ENCODE measurements at places on chromosomes 7 and 10.

- peak; percentile 89 for DNase-seq
Observed at GRCh38 chr10:43939939-43940820, 291.5 kb upstream of the ZNF32 start.

- DNase-seq: no peak
Observed at GRCh38 chr7:111096997-111097396, 6.1 kb downstream of the LRRN3 start.

- DNase-seq: peak; percentile 57
Observed at GRCh38 chr10:33112831-33113455, 154.9 kb upstream of the ITGB1 start.

DNA sequence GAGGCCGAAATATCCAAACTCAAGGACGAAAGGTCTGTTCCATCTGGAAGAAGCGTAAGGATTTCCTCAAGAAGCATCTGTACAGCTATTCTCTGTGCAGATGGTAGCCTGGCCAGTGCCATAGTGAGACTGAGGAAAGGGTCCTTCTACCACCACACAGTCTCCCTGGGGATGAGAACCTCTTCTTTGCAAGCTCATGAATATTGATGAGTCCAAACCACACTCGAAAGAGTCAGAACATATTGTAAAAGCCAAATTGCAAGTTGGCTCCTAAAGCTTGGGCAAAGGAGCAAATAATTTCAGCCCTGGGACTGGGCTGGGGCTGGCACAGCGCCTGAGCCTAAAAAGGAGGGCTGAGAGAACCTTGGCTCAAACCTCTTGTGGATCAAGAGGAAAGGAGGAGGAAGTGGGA, 66.1 kb upstream of the PIP4K2A start:
- no peak for DNase-seq

- DNase-seq: no peak
Observed at GRCh38 chr7:121302214-121302745, 26.5 kb upstream of the WNT16 start.

DNA sequence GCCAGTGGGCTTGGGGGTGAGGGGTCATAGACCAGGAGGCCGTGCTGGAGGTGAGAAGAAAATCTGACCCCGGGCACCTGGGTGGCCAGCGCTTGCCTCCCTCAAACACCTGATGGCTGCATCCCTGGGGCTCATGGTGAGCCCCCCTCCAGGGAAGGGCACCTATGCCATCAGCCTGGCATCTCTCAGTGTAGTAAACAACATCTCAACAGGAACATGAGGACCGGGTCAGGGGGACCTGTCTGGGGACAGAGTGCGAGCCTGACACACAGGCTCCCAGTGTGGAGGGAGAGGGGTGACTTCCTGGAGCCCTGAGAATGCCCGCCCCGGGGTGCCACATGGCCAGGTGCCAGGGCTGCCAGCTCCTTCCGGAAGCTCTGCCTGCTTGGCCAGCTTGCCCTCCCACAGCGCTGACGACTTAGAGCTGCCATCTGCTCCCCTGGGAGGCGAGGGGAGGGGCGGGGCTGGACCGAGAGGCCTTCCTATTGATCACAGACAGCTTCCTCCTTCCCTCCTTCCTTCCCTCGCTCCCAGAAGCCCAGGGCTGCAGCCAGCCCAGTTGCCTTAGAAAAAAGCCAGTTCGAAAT, 12.3 kb downstream of the STX1A start:
- DNase-seq: no peak

DNA sequence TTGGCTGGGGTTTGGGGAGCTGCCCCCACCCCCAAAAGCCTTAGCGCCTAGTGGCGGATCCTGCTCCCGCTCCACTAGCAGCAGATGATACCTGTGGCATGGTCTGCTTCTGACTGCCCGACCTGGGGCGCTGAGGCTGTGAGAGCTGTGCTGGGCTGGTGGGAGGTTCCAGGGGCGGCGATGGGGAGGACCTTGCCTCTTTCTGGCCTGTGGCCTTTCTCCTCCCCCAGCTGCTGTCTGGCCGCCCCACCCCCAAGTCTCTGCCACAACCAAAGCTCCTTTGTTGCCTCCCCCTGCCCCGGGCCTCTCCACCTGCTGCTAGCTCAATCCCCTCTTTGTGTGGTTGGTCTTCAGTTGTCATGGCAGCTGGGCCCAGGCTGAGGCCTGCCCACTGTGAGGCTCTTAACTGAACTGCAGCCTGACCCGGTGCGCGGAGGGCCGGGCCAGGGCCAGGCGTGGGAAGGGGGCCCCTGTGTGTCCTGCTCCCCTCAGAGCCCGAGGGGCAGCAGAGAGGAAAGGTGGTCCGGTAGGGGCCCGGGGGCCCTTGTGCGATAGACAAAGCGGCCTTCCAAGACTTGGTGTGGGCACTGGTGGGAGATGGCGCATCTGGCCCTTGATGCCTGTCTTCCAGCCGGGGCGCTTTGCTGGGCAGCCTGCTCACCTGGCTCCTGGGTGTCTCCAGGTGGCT, 4.7 kb downstream of the ZNF775 start:
- no peak for DNase-seq

DNA sequence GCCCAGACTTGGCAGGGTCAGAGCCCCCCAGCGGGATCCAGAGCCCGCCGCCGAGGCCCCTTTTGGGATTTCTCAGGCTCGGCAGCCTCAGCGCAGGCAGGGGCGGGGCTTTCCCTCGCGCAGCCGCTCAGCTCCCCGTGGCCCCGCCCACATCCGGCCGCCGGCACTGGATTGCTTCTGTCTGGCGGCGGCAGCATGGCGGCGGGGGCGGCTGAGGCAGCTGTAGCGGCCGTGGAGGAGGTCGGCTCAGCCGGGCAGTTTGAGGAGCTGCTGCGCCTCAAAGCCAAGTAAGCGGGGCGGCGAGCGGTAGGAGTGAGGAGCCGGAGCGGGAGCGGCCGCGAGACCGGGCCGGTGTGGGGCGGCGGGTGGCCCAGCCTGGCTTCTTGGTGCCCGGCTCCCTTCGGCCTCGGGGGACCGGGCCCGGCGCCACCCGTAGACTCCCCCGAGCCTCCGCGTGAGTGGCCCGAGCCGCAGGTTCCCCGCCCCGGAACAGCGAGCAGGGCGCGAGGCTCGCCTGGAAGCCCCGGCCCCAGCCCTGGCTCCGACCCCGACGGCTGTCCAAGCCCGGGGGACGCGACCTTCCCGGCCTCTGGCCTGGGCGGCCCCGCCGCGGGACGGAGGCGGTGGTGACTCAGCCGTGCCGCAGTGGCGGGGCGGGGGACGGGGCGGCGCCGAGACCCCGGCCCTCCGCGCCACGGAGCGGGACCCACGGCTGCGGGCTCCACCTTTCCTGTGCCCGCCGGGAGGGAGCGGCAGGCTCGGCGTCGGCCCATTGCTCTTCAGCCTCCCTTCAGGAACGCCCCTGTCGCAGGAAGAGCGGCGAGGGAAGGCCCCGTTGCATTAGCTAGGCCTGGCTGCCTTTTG, at the start of gene GLRX3:
Gene GLRX3, plus strand, starts transcription at position 166 of the 864 bp plus-strand sequence. Its CDS starts 30 bp downstream, at position 196.
- DNase-seq: peak; percentile 83

DNA sequence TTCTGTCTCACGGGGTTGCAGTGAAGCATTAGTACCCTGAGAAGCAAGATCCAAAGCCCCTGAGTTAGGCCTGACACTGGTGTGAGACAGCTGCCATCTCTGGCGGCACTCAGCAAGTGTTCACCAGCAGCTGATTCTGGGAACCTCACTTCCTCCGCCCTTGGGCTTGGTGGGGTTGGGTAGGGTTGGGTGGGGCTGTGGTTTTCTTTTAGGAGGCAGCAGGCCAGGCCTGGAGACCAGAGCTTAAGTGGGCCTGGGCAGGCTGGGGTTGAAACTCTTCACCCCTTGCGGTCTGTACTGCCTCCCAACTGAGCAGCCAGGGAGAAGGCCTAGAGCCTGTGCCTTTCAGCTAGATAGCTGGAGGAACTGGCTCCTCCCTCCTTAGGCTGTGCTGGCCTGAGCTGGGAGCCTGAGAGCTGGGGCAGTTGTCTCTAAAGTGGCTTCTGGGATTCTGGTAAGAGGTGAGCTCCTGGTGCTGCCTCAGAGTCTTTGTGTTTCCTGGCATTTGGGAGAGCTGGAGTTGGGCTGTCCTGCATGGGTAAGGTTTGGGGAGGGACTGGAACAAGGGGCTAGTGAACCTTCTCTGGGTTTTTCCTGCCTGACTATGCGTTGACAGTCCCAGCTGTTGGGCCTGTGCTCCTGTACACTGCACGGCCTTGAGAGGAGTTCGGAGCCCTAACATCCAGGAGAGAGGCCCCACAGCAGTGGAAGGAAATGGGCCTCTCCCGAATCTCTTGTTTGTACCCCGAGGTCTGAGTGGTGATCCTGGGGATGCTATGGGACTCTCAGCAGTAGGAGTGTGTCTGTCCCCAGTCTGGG, 5.1 kb downstream of the TSPAN14 start:
- DNase-seq: peak; percentile 97

DNA sequence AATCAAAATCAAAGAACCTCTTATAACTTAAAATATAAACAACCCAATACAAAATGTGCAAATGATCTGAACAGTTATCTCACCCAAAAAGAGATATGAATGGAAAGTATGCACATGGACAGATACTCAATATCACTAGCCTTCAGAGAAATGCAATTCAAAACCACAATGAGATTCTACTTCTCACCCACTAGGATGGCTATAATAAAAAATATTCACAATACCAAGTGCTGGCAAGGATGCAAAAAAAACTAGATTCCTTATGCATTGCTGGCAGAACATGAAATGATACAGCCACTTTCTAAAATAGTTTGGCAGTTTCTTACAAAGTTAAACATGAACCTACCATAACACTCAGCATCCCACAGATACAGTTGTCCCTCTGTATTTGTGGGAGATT, 130.1 kb upstream of the LRRN3 start:
- no peak for DNase-seq

DNA sequence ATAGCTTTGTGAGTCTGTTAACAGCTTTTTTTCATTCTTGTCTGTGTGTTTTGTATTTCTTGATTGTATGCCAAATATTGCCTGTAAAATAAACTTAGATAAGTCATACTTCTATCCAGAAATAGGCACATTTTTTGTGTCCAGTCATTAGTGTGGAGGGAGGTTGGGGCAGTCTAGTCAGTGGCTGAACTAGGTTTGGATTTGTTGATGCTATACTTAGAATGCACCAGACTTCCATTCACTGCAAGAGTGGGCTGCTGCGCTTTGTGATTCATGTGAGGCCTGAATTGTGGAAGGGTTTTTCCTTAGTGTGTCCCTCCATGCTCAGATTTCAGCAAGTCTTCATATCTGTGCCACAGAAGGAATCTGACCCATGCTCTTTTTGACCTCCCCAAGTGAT, 50.0 kb downstream of the TRUB1 start:
- DNase-seq: peak; percentile 24

DNA sequence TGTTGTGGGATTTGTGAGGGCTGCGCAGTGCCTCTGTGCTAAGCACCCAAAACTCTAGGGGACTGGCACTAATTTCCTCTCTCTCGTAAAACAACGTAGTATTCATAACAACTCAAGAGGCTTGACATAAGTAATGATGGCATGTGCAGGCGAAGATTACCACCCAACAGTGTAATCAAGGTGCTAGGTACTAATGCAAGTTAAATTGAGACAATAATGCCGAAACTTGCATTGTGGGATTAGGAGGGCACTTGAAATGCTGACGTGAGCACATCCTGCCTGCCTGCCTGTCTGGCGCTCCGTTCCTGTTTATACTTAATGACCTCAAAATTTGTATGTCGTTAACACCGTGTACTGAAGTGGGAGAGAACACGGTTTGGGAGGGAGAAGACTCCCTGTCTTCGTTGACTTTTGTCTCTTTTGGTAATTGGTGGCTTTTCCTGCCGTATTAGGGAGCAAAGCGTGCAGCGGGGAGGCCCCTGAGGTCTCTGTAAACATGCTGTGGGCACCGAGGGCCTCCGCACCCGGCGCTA, 139.0 kb downstream of the MGMT start:
- peak; percentile 52 for DNase-seq

GRCh38 chr7:21054427-21055112, 267.9 kb upstream of the SP8 start:
- DNase-seq: no peak

DNA sequence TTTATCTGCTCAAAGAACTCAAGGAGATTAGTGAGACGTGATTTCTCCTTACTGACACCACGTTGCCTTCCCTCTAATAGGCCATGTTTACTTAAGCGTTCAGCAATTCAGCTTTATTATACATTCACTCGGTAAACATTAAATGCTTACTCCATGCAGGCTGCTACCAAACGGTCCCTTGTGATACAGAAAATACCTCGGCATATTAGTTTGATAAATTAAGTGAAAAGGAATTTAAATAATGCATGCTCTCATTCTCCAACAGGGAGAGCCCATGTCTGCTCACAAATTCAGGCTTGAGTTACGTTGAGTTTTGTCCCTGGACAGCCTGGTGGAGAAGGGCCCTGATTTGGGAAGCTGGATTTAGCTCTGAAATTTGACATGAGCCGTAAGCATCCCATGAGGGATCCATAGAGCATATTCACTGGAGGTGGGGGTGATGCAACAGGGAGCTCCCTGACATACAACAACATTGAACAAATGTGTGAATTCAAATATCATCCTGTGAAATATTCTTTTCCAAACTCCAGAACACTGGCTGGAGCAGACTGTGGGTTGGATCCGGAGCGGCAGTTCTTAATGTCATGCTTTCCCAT, 86.3 kb downstream of the TBXAS1 start:
- no peak for DNase-seq

- DNase-seq: no peak
Observed at GRCh38 chr7:142717453-142717852, 31.8 kb upstream of the PRSS1 start.

DNA sequence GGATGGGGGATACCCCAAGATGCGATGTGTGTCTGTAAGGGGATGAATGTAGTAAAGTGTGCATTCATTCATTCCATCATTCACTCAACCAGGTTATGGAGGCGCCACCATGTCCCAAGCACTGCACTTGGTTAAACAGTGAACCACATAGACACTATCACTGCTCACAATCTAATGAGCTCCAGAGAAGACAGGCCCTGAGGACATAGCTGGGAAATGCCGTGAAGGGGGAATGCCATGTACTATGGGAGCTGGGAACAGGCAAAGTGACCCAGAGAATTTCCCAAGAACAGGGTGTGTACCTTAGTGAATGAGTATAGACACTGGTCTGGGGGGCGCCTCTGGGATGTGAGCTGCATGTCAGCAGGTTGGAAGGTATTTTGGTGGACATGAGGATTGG, 44.5 kb upstream of the LBX1 start:
- no peak for DNase-seq

- no peak for DNase-seq
Observed at GRCh38 chr10:27857616-27858015, 112.0 kb upstream of the MKX start.

- peak; percentile 59 for DNase-seq
Observed at GRCh38 chr7:90655566-90655965, 59.4 kb downstream of the CDK14 start.

DNA sequence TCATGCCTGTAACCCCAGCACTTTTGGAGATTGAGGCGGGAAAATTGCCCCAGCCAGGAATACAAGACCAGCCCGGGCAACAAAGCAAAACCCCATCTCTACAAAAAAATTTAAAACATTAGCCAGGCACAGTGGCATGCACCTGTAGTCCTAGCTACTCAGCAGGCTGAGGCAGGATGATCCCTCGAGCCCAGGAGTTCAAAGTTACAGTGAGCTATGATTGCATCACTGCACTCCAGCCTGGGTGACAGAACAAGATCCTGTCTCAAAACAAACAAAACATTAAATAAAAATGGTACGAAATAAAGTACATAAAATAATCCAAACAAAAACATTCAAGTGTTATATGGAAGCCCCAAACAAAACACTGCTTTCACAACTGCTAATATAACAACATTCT, 125.0 kb downstream of the SNX13 start:
- DNase-seq: peak; percentile 44
